C1 segment of cervical spinal cord (tissue), 14 donors: ENCODE measurements at places on chromosomes 2 and 18.
A peak's percentile ranks its signal among the peaks of the same experiment; 100 is the strongest.

DNA sequence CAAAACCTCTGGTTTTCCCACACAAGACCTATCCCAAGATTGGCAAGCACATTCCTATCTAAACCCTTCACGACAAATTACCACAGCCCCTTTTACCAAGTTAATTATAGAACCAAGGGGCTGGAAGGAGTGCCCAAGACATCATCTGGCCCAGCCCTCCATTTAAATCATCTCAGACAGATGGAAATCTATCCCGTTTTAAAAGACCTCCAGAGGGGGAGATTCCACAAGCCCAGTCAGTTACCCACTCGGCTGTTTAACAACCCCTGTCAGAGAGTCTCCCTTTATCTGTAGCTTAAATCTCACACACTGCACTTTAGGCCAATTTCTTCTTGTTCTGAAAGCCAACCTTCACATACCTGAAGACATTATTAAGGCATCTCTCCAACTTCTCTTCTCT, 179.1 kb upstream of the MEIS1 start:
- no peak for DNase-seq

DNA sequence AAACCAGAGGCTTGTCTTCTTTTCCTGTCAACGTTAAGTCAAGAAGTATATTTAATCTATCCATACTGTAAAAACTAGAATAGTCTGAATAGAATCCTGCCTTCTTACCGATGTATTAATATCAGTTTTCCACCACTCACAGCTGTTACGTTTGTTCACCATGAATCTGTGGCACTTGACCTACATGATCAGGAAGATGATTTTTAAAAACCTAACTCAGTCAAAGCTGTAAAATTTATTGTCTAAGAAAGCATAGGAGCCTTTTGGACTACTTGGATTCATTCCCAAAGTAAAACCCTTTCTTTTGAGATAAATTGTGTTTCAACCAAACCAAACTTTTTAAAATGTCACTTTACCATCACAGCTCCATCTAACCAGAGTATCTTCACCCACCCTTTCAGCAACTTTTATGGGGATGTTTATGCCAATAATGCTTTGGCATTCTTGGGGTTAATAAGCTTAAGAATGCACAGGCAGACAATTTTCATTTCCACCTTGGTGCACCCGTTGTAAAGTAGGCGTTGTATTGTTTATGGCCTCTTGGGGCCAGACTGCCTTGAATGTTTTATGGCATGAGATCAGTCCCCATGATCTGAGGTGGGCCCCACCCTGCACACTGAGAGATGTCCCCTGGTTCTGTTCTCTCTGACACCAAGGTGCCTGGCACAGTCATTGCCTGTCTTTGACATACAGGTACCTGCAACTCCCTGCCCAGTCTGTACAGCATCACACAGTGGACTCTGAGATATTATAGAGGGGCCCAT, 176.2 kb upstream of the EPAS1 start:
- DNase-seq, result no peak

DNA sequence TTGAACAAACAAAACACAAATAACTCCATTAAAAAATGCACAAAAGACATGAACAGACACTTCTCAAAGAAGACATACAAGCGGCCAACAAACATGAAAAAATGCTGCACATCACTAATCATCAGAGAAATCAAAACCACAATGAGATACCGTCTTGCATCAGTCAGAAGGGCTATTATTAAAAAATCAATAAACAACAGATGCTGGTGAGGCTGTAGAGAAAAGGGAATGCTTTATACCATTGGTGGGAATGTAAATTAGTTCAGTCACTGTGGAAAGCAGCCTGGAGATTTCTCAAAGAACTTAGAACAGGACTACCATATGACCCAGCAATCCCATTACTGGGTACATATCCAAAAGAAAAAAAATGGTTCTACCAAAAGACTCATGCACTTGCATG, 37.8 kb downstream of the GPR155 start:
- no peak for DNase-seq

- no peak for DNase-seq
Observed at GRCh38 chr2:96702098-96702785, 37.6 kb downstream of the LMAN2L start.

DNA sequence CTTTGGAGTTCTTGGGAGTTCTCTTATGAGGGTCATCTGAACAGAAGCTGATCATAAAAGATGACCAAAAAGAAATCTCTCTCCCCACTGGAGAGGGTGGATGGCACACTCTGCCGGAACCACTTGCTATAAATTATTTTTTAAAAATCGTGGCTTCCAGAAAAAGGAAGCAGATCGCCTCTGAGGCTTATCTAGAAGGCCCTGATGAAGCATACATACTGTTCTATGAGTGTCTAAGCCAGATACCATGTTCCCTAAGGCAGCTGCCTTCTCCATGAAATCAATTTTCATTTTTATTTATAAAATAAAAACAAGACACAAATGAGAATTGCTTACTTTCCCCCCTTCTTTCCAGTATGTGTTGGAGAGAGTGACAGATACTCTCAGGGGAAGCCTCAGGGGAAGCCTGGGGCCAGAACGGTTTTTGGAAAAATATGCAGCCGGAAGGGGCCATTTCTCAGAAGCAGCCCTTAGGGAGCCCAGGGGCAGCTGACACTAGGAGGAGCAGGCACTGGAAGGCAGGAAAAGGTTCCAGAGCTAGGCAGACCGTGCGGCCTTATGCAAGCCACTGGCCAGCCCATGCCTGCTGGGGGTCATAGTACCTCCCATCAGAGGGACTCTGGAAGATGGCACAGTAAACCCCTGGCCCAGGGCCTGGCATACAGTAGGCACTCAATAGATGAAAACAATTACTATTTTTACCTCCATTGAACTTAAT, 130.6 kb downstream of the CABLES1 start:
- no peak for DNase-seq

DNA sequence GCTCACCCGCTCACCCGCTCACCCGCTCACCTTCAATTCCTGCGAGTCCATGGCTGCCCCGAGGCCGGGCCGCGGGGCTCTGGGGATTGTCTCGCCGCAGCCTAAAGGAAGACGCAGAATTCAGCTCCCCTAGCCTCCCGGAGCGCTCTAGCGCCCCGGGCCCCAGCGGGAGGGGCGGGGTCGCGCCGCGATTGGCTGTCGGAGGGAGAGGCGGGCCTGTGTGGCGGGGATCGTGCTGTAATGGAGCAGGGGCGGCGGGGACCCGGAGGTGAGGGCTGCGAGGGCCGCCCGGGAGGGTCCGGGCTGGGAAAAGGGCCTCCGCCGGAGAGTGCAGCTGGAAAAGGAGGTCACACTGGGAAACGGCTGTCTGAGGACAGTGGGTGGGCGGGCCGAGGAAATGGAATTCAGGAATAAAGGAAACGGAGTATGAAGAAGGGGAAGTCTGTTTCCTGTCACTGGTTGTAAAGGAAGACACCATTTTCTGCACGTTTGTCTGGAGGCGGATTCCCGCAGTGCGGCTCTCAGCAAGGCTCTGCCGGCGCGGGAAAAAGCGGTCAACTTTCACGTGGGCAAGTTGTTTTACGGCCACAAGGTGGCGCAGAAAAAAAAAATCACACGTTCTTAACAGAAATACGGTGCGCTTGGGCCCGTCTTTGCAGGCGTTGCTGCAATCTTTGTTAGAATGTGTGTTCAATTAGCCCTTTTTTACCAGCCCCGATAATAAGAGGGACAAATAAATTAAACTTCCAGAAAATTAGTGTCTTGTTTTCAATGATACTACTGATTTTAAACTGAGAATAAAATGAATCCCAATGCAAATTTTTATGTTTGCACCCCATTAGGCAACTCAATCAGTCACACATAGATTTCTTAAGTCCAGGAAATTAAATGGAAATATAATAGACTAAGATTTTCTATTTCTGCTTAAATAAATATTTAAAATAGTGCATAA, at the start of gene TTC21B:
Gene TTC21B, minus strand, starts transcription at position 122 of the 952 bp plus-strand sequence. Its CDS starts 71 bp downstream, at position 51.
- peak; percentile 94 for DNase-seq

- DNase-seq, result no peak
Observed at GRCh38 chr2:105969552-105969951, 224.5 kb downstream of the UXS1 start.

GRCh38 chr18:10419420-10420103, 34.9 kb upstream of the APCDD1 start:
- DNase-seq, result no peak

DNA sequence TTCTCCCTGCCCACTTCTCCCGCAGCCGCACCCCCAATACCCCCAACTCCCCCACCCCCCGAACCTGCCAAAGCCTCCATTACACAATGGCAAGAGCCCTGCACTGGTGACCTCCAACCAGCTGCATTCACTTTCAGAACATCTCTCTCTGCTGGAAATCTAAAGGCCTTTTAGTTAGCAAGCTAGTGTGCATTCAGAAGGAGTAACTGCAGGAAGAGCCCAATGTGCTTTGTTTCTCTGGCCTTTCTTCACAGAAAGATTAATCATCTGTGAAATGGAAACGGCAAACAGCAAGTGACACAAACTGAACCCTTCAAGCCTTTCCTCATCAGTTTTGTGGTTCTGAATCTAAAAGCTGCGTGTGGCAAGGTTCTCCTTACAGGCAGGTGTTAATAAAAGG, 124.2 kb downstream of the OLA1 start:
- DNase-seq, result no peak

- DNase-seq, result no peak
Observed at GRCh38 chr18:74652392-74652988, 54.8 kb downstream of the ZNF407 start.

DNA sequence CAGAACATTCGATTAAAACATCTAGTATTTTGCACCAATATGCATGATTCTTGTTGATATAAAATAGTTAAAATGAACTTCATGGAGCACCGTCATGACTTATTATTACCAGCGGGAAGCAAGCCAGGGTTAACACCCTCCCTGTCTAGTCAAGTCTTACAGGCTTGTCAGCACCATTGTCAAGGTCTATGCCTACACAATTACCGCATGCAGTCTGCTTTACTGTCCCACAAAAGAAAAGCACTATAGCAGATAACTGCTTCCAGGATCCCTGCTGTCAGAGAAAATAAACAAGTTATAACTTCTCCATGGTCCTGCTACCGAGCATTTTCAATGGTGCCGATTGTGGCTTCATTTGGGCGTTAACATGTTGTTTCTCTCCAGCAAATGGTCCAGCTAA, 968.0 kb upstream of the FAM98A start:
- no peak for DNase-seq

- no peak for DNase-seq
Observed at GRCh38 chr18:54141041-54141608, 83.3 kb downstream of the MBD2 start.

- no peak for DNase-seq
Observed at GRCh38 chr2:2708575-2709430, 377.7 kb upstream of the MYT1L start.

DNA sequence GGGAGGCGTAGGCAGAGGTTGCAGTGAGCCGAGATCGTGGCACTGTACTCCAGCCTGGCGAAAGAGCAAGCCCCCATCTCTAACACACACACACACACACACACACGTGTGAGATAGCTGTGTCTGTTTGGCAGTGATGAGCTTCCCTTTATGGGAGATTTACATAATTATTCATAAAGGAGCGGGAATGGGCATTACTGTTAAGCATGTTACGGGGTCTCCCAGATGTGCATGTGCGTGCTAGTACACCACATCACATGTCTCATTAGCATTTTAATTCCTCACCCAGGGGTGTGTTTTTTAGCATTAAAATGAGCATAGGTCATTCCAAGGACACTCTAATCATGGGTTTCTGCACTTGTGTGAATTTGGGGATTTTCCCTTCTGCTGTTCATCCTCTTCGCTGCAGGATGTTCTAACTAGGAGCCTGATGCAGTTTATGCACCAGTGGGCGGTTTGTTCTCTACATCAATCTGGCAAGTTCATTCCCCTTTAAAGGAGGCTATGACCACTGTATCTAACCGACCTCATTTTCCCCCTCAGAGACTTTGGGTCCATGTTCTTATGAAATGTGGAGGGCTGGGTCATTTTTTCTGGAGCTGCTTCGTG, 1.0 kb upstream of the FAM178B start:
- DNase-seq, result no peak

GRCh38 chr2:230674966-230675672, 37.5 kb upstream of the CAB39 start:
- no peak for DNase-seq

DNA sequence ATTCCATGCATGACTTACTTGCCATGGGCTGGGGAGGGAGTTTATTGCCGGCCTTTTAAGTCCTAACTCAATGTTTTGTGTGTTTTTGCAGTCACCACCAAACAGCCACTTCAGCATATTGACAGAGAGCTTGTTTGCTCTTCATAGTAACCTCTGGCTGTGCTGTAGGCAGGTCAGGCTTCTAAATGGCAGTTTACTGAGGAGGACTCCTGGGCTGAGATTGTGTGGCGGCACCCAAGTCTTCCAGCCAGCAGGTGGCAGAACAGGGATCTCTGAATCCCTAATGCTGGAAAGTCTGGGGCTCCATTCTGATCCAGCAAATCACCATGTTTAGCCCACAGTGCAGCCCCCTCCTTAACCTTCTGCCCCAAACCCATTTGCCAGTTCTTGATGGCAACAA, 121.2 kb downstream of the CAPN13 start:
- DNase-seq, result no peak

- DNase-seq, result no peak
Observed at GRCh38 chr2:101679037-101679726, 18.3 kb upstream of the MAP4K4 start.

GRCh38 chr18:2939317-2939716, 73.6 kb downstream of the LPIN2 start:
- no peak for DNase-seq

DNA sequence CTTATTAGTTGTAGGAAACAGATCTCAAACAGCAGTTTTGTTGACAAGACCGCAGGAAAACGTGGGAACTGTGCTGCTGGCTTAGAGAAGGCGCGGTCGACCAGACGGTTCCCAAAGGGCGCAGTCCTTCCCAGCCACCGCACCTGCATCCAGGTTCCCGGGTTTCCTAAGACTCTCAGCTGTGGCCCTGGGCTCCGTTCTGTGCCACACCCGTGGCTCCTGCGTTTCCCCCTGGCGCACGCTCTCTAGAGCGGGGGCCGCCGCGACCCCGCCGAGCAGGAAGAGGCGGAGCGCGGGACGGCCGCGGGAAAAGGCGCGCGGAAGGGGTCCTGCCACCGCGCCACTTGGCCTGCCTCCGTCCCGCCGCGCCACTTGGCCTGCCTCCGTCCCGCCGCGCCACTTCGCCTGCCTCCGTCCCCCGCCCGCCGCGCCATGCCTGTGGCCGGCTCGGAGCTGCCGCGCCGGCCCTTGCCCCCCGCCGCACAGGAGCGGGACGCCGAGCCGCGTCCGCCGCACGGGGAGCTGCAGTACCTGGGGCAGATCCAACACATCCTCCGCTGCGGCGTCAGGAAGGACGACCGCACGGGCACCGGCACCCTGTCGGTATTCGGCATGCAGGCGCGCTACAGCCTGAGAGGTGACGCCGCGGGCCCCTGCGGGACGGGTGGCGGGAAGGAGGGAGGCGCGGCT, at the start of gene TYMS:
Gene TYMS, plus strand, starts transcription at position 343 of the 690 bp plus-strand sequence. Its CDS starts 90 bp downstream, at position 433.
- DNase-seq, result no peak
